ENCODE measurements at places on chromosomes 6 and 20.
A peak's percentile ranks its signal among the peaks of the same experiment; 100 is the strongest.

DNA sequence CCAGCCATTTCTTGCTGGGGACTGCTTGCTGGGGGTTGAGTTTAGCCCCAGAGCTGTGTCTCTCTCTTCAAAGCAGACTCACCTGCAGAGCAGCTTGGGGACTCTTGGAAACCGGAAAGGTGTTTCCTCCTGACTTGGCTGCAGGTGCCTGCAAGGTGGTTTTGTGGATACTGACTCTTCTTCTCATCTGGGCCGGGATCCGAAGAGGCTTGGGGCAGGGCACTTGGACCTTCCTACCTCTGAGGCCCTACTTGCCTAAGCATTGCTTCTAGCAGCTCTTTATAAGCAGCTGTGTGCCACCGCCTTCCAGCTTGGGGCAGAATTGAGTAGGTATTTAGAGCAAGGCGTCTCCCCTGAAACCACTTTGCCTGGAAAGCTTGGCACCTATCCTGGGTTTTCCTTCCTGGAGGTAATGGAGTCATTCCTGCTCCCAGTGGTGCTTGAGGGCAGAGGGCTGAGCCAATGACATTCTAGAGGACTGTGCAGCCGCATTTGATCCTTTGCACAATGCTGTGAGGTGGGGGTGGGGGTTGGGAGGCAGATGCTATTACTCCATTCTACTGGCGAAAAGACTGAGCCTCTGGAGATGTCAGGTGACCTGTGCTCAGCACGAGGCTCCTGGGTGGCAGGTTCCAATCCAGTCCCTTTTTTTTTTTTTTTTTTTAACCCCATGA, 3.4 kb upstream of the CTSZ start:
- DNase-seq, result no peak

- DNase-seq, result no peak
Observed at GRCh38 chr6:150204705-150205472, 62.0 kb downstream of the PPP1R14C start.

- DNase-seq, result no peak
Observed at GRCh38 chr6:145809785-145810184, 4.8 kb downstream of the FBXO30 start.

- DNase-seq, result no peak
Observed at GRCh38 chr6:166848979-166849748, 107.2 kb downstream of the RNASET2 start.

DNA sequence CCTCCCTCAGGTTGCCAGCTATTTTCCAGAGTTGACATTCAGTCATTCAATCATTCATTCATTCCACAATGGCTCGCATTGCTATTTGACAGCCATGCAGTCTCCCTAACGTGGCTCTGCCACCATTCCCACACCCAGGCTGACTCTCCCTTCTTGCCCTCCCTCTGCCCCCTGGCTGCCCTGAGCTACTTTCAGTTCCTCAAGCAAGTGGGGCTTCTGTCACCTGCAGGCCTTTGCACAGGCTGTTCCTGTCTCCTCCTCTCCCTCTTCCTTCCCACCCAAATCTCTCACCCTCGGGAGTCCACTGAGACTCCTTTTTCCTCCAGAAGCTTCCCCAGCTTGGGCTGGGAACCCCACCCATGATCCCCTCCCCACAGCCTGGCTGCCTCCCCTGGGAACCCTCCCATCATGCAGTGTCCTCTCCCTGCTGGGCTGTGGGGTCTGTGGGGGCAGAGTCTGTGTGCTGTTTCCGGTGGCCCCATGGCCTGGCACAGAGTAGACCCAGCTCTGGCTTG, 2.6 kb downstream of the PACSIN1 start:
- DNase-seq, result no peak

DNA sequence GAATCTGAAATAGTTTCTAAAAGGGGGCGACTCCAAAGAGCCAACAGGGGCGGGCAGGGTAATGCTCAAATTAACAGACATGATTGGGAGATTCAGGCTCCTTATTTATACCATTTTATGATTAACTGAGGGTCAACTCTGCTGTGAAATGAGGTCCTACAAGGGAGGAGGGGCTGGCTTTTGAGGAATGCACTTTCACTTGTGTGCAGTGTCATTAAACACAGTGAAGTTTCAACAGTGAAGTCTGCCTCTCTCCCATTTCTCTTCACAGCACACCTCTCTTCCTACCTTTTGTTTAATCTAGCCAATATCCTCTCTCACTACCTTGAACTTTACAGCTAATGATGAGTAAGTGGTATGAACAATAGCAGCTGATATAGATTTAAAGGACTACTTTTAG, 557.3 kb upstream of the CITED2 start:
- DNase-seq, result no peak

DNA sequence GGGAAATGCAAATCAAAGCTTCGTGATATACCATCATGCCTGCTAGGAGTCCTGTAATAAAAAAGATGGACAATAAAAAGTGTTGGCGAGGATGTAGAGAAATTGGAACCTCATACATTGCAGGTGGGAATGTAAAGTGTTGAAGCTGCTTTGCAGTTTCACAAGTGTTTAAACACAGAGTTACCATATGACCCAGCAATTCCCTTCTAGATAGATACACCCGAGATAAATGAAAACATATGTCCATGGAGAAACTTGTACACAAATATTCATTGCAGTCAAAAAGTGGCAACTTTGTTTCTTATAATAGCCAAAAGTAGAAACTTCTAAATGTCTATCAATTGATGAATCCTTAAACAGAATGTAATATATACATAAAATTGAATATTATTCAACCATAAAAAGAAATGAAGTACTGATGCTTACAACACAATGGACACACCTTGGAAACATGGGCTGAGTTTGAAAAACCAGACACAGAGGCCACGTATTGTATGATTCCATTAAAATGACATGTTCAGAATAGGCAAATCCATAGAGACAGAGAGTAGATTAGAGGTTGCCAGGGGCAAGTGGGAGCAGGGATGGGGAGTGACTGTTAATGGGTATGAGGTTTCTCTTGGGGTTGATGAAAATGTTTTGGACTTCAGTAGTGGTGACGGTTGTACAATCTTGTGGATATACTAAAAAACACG, 20.8 kb upstream of the ERVFRD-1 start:
- DNase-seq, result no peak

DNA sequence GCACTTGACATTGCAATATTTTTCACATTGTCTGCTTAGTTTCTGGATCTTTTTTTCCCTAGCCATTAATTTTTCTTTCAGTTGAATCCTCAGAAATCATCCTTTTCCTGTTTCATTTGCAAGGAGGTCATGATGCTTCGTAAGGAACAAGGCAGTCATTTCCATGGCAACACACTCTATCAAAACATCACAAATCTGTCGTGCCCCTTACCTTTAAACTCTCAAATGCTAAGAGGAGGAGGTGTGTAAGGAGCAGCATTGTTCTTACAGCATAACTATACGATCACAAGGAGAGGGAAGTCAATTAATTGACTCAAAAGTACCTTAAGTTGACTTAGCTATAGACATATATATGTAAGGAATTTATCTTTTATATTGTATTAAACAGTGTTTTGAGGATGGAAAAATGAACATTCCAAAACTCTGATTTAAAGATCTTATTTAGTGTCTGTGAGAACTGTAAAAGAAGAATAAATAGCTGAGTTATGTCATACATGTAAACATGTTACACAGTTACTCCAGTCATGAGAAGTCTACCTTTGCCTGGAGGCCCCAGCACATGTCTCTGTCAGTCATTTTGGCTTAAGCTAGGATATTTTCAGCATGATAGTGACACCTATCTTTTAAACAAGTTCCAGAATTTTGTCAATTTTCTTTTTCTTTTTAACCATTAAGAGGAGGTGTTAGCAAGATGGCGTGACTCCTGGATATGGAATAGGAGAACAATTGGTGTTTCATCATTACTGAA, 41.6 kb downstream of the CDKAL1 start:
- DNase-seq, result no peak

DNA sequence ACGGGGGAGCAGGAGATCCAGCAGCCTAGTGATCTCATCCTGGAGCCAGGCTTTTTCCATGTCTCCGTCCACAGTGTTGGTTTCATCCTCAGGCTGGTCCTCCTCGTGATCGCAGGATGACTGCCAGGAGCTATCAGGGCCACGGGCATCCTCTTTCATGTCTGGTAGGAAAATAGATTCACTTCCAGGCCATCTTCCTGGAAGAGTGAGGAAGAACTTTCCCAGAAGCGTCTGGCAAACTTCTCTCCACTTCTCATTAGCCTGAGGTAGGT, 15.3 kb upstream of the SLC9A8 start:
- DNase-seq, result no peak

- DNase-seq, result no peak
Observed at GRCh38 chr6:98469141-98469540, 365.2 kb upstream of the POU3F2 start.

DNA sequence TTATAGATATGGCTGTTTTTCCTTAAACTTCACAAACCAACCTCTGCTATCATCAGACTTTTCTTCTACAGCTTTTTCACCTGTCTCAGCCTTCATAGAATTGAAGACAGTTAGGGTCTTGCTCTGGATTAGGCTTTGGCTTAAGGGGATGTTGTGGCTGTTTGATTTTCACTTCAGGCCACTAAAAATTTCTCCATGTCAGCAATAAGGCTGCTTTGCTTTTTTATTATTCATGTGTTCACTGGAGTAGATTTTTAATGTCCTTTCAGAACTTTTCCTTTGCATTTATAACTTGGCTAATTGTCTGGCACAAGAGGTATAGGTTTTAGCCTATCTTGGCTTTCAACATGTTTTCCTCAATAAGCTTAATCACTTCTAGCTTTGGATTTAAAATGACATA, 392.6 kb downstream of the RFPL4B start:
- no peak for DNase-seq

DNA sequence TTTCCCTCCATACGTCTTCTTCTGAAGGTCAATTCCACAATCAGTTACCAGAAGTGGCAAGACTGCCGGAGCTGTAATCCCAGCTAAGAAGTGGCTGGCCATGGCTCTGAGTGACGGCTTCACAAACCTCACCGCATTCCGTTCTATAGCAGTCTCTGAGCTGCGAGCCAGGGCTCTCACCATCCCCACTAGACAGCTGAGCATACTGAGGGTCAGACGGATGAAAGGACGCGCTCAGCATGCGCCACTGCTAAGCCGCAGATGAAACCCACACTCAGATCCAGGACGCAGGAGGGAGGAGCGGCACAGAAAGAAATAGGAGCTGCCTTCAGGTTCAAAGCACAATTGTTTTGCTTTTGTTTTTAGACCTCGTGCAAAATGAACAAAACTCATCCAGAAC, 97.9 kb downstream of the ANKRD60 start:
- DNase-seq, result no peak

- DNase-seq, result no peak
Observed at GRCh38 chr6:29629571-29629970, 3.4 kb downstream of the GABBR1 start.

- no peak for DNase-seq
Observed at GRCh38 chr6:152356016-152356415, 281.1 kb downstream of the SYNE1 start.

DNA sequence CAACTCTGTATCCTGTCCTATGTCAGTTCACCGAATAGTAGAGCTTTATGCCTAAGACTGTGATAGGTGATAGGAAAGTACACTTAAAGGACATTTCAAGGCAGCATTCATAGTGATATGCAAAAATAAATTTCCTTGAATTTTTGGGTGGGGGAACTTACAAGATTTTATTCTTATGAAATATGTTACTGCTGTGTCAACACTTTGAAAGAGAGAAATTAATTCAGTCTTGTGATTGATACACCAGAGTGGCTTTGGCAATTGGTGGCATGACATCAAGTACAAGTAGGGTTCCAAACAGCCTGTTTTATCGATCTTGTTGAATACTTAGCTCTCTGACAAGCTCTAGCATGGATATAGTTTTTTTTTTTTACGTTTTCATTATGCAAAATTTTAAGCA, 72.3 kb downstream of the QKI start:
- no peak for DNase-seq

- no peak for DNase-seq
Observed at GRCh38 chr20:34774449-34774848, 51.0 kb downstream of the NCOA6 start.

GRCh38 chr20:57505979-57506378, 19.0 kb downstream of the CTCFL start:
- no peak for DNase-seq

GRCh38 chr6:115982453-115982852, 78.2 kb downstream of the FRK start:
- DNase-seq, result no peak

DNA sequence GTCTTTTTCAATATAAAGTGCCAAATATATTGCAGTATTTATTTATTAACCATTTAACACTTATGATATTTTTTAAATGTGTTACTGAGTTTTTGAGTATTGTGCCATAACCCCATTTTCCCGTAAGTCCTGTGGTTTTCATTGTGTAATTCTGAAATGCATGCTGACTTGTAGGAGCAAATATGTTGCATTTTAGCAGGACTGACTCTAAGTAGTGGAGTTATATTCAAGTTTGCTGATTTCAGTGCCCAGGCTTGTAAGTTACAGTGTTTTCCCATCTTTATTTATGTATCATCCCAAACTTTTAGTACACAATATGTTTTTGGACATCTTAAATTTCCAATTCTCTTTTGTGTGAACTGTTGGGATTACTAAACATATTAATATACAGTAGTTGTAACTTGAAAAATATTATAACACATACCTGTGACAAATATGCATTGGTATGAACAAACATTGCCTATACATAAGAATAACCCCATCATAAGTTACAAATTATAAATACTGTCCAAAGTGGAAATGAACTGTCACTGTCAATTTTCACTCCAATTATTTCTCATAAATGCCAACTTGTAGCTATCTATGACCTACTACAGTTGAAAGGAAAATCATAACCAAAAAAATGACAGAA, 179.3 kb upstream of the RUNX2 start:
- peak; percentile 50 for DNase-seq

DNA sequence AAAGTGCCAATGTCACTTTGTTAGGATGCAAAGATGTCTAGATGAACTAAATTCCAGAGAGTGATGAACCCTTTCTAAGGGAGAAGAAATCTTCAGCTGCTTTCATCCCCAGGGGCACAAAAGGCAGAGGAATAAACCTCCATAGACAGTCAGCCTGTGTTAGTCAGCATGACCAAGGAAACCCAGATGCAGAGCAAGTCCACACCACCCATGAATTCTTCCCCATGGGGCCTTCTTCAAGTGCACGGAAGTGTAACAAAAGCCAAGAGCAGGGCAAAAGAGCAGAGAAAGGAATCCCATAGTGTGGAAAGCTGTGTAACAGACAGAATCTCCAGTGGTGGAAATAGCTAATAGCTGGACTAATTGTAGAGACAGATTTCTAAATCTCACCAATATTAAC, 50.0 kb downstream of the DCDC2 start:
- DNase-seq, result no peak
